ENCODE measurements at places on chromosomes 12 and 14. TPM values are rescaled to one million over a fixed set of nuclear protein-coding genes. Genes with fewer than 3 reads are reported as not detected.

GRCh38 chr12:80802652-80803400 is 86.1 kb downstream of the MYF5 start:
- no peak for DNase-seq

The NXPH4 gene
- total RNA-seq: 1.6 TPM

DNA sequence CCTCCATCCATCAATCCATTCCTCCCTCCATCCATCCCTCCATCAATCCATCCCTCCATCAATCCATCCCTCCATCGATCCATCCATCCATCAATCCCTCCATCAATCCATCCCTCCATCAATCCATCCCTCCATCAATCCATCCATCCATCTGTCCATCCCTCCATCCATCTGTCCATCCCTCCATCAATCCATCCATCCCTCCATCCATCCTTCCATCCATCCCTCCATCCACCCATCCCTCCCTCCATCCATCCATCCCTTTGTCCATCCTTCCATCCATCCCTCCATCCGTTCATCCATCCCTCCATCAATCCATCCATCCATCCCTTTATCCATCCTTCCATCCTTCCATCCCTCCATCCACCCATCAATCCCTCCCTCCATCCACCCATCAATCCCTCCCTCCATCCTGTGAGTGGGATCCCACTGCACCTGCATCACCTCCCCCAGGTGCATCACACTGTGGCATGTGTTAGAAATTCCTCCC is 338.1 kb upstream of the SFSWAP start:
- no peak for DNase-seq

- peak; percentile 68 for DNase-seq
Observed at GRCh38 chr14:103260629-103261124, 73.4 kb upstream of the EIF5 start.

The COA8 gene
- total RNA-seq: 22.9 TPM

GRCh38 chr12:91331371-91331770 is 148.8 kb upstream of the DCN start:
- no peak for DNase-seq

DNA sequence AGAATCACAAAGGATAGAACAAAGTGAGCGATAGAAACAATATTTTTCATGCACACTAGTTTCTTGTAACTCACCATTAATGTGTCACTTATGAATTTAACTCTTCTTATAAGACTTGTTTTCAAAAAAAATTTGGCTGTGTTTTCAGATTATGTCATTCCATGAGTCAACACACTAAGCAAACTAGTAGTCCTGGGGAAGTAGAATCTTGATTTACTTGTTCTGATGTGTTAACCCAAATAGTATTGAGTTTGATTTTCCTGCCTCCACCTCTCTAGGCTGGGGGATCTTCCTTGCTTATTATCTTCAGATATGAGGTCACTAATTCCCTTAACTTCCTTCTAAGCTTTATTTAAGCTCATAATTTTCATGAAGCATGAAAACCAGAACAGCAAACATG is 151.0 kb upstream of the SEL1L start:
- no peak for DNase-seq

GRCh38 chr12:47762850-47763465 is 4.3 kb upstream of the RAPGEF3 start:
- no peak for DNase-seq

GRCh38 chr14:78157494-78158437 is 12.4 kb upstream of the NRXN3 start:
- DNase-seq: peak; percentile 6

The CDKN1B gene
- total RNA-seq: 53.1 TPM

The TAS2R42 gene
- total RNA-seq: not detected

The SLC25A21 gene
- total RNA-seq: 0.97 TPM

The OVCH1 gene
- total RNA-seq: under 0.01 TPM

The MGP gene
- 10.6 TPM for total RNA-seq

The ANAPC5 gene
- total RNA-seq: 180 TPM

- no peak for DNase-seq
Observed at GRCh38 chr12:3552726-3553045, 61.7 kb downstream of the PRMT8 start.

DNA sequence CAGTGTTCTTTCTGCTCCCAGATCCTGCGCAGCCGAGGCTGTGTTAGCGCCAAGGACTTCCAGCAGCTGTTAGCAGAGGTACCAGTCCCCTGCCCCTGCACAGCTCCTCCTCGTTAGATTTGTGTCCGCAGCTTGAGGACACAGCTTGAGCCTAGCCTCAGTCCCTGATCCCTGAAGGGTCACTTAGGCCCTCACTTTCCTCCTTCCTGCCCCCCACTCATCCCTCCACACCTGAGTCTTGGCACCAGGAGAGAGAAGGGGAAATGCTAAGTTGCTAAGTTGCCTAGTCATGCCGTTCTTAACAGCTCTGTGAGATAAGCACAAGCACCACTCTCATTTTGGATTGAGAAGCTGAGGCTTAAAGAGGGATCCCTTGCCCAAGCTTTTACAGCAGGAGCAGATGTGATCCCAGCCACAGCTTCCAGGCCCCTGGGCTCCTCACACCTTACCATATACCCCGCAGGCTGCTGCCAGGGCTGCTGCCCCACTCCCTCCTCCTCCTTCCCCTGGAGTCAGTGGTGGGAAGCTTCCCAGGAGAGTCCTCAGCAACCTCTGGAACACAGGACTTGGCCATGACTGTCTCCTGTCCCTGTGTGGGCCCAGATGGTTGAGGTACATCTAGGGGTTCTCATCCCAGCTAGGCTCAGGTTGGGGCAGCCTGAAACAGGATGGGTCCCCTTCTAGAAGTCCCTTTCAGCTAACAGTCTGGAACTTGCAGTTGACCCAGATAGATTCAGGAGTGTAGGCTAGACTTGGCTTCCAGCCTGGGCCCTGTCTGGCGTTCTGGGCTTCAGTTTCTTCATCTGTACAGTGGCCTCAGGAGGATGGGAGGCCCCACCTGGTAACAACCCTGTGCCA is 975 bp downstream of the OGFOD2 start:
- DNase-seq: no peak

GRCh38 chr12:78494911-78495310 is 369.7 kb upstream of the SYT1 start:
- DNase-seq: peak; percentile 49

GRCh38 chr12:67512061-67512460 is 136.5 kb upstream of the DYRK2 start:
- no peak for DNase-seq

The FAM222A gene
- 0.43 TPM for total RNA-seq

The PRIMA1 gene
- total RNA-seq: not detected

The RASAL1 gene
- total RNA-seq: not detected

DNA sequence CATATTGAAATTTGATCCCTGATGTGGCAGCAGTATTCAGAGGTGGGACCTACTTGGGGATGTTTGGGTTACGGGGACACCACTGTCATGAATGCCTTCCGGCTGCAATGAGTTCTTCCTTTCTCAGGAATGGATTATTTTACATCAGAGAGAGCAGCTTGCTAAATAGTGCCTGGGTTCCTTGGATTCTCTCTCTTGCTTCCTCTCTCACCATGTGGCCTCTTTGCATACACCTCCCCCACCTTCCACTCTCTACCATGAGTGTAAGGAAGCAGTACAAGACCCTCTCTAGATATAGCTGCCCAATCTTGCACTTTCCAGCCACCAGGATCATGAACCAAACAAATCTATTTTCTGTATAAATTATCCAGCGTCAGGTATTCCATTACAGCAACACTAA is 15.4 kb upstream of the SCAF11 start:
- DNase-seq: no peak

GRCh38 chr14:99737451-99737951 is 53.4 kb downstream of the CYP46A1 start:
- DNase-seq: no peak

The MORN3 gene
- total RNA-seq: 0.32 TPM

GRCh38 chr12:6091786-6092566 is 32.5 kb downstream of the VWF start:
- no peak for DNase-seq

DNA sequence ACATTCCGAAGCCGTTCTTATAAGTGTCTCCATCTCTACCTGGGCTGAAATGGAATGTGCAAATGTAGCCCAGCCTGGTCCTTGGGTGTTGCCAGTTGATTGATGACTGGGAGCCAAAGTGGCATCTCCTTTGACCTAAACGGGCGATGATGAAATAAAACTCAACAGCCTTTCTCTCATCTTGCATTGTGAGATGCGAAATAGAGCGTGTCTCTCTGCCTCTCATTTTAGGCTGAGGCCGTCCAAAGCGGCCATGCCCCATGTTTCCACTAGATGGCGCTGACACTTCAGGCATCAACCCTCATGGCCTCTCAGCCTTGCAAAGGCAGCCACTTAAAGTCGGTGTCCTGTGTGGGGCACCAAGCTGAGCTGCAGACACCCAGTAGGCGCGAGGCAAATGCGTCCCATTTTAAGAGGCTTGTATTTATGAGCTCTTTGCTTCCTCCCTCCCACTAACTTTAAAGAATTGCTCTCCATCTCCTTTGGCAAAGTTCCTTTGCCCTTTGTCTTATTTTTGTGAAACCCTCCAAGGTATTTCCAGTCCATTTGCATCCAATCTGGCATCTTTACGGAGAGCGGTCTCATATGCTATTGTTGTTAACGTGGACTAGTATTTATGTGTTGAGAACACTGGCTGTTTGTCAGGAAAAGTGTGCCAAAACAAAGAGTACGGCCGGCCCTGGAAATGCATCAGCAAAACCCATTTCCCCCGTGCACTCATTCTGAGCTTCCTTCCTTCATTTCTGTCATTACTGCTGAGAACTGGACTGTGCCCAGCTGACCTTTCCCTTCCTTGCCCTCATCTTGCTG is 25.0 kb downstream of the GPRC5A start:
- DNase-seq: peak; percentile 82

- DNase-seq: no peak
Observed at GRCh38 chr12:6981152-6982052, 10.7 kb downstream of the EMG1 start.

The IL26 gene
- total RNA-seq: not detected

DNA sequence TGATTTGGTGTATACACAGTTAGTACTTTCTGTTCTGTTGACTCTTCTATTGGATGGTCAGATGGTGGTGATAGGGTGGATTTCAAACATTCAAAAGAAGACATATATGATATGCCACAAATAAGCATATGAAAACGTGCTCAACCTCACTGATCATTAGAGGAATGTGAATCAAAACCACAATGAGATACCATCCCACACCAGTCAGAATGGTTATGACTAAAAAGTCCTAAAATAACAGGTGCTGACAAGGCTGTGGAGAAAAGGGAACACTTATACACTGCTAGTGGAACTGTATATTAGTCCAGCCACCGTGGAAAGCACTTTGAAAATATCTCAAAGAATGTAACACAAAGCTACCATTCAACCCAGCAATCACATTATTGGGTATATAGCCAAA is 425.5 kb downstream of the C12orf50 start:
- DNase-seq: no peak

DNA sequence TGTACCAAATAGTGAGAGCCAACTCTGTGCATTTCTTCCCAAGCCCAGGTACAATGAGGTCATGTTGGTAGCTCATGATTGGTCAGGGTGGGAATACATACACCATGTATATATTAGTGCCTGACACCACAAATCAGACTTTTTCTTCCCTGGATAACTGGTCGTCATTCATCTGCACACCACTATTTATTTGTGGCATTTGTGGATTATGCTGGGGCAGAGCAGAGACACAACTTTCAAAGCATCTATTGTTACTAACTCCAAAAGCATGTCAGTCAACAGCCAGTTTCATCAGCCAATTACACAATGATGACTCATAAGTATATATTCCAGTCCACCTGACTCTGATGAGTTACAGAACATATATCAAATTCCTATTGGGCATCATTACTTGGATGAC is 181.7 kb downstream of the ADAMTS20 start:
- DNase-seq: peak; percentile 22

The NANOG gene
- total RNA-seq: not detected

DNA sequence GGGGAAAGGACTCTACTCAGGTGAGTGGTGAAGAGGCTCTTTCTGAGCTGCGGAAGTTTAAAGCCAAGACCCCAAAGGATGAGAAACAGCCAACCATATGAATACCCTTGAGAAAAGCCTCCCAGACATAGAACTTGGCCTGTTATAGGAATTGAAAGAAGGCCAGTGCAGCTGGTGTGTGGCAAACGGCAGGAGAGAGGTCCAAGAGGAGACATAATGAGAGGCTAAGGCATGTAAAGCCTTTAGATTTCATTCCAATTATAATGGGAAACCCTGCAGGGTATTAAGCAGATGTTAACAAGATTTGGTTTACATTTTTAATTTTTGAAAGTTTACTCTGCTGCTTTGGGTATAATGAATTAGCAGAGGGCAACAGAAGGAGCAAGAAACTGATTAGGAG is 552.1 kb upstream of the FBXO33 start:
- DNase-seq: no peak

DNA sequence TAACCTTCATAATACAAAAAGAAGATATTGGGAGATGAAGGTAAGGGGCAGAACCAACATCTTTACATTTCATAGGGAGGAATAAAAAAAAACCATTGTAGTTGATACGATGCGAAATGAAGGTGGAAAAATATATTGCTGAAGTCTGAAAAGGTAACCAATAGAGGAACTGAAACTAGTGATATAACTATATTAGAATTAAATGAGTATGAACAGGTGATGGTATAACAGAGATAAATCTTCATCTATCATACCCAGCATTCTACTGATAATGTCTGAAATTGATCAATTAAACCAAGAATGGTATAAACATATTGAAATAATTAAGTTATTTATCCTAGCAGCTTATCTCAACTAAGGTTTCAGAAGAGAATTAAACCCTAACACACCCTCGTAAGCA is 332.1 kb downstream of the NELL2 start:
- no peak for DNase-seq

The FAM186B gene
- under 0.01 TPM for total RNA-seq

DNA sequence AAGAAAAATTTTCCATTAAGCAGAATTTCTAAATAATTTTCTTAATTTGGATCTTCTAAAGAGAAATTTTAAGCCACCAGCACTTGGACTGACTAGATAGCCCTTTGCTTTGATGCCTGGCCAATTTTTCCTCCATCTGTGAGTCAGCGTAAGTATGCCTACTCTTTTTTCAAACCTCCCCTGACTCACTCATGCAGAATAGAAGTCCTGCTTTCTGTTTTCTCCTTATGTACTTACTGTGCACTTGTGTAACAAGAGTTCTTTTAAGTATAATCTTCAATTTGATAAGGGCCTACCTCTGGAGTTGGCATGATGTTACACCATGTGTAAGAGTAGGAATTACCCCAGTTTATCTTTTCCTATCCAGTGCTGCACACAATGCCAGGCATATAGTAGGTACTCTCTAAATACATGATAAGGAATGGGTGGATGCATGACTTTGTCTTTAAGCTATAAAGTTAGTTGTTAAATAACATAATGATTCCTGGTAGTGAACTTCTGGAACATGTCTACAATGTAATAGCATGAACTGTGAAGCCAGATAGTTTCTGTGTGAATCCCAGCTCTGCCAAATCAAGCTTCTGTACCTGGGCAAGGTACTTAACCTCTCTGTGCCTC is 329.6 kb downstream of the TMTC2 start:
- peak; percentile 77 for DNase-seq
